ENCODE measurements at places on chromosomes 12 and 14. TPM values are rescaled to one million over a fixed set of nuclear protein-coding genes. Genes with fewer than 3 reads are reported as not detected.

DNA sequence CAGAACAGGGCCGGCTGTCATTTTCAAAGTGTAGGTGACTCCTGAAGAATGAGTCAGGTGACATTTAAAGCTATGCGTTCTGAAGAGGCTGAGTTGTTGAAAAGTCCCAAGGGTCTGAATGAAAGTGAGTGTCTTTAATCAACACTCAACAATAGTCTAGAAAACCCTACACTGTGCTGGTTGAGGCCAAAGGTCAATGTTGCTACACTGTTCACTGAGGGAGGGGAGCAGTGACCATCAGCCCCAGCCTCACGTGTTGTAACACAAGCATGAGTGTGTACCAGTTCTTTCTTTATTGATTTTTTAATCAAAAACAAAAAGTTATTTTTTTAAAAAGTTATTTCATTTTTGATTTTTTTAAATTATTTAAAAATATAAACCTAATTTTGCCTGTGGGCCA is 418.8 kb upstream of the LRFN5 start:
- DNase-seq, result no peak

The OTOGL gene
- total RNA-seq, result 0.26 TPM

GRCh38 chr14:56378475-56378877 is 201.1 kb upstream of the TMEM260 start:
- DNase-seq, result no peak

GRCh38 chr14:32698831-32699230 is 239.8 kb upstream of the NPAS3 start:
- DNase-seq, result no peak

The PRPF40B gene
- total RNA-seq, result 24.5 TPM

The OLR1 gene
- not detected for total RNA-seq

- DNase-seq, result no peak
These were observed 27.1 kb downstream of the AACS start for GRCh38 chr12:125092108-125092871.

The DLK1 gene
- total RNA-seq, result 39.9 TPM

DNA sequence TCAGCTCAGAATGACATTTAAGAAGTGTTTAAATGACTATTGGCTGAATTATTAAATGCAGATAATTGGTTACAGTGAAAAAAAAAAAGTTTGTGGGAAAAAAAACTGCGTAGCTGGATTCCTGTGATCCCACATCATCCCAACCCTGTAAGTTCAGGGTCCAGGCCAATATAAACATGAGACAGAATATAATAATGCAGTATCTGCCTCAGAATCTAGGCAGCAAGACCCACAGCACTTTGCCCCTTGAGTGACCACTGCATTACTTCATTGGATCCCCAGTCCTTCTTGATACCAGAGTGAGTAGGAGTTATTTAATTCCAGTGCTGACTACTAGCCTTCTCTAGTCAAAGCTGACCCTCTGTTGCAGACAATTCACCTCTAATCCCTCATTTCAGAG is 272.6 kb downstream of the CCER1 start:
- DNase-seq, result no peak

The TOGARAM1 gene
- 9.1 TPM for total RNA-seq

Measured in psoas muscle (tissue), 8 donors.